Activated T-cell treated with anti-CD3 and anti-CD28 coated beads, Interleukin-2, amount 50 U/mL, for 72 hours (primary cell): ENCODE measurements at places on chromosomes 5 and 9.

- no peak for DNase-seq
- no peaks in the 10 kb centered on the region for H3K36me3 ChIP-seq
- peaks cover 14% of the 10 kb centered on the region for H3K27me3 ChIP-seq
- H3K27ac ChIP-seq = no peak overlapping the region
- no peak overlapping the region for H3K4me3 ChIP-seq
These were observed 138.7 kb downstream of the YTHDC2 start for GRCh38 chr5:113652161-113652560.

DNA sequence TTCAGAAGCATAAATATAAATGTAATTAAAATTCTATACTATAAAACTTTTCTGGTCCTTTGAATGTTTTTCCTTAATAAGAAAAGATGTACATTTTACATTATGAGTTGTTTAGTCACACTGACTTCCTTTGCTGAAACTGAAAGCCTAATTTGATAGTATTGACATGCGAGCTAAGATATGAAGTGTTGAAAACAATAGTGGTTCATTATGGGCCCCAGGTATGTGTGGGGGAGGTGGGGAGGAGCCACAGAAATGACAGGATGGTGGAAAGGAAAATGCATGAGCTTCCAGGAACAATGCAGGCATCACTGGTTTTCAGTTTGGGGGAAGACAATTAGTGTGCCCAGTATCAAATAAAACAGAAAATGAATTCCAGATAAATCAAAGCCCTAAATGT, 35.4 kb upstream of the RLN1 start:
- H3K4me1 ChIP-seq = peaks cover 38% of the 10 kb centered on the region
- peak overlapping the region; percentile 61 for H3K4me3 ChIP-seq
- DNase-seq = peak; percentile 32
- no peaks in the 10 kb centered on the region for H3K36me3 ChIP-seq
- peak overlapping the region; percentile 42 for H3K27ac ChIP-seq

- H3K27ac ChIP-seq = no peak overlapping the region
- DNase-seq = no peak
- no peak overlapping the region for H3K4me3 ChIP-seq
- no peaks in the 10 kb centered on the region for H3K36me3 ChIP-seq
- H3K27me3 ChIP-seq = no peaks in the 10 kb centered on the region
These were observed 432.3 kb upstream of the EDIL3 start for GRCh38 chr5:84816746-84817547.

- H3K27me3 ChIP-seq = peaks cover 32% of the 10 kb centered on the region
- DNase-seq = no peak
- no peak overlapping the region for H3K27ac ChIP-seq
- H3K36me3 ChIP-seq = no peaks in the 10 kb centered on the region
- H3K4me1 ChIP-seq = peaks cover 10% of the 10 kb centered on the region
- H3K4me3 ChIP-seq = peak overlapping the region; percentile 62
These were observed 7.9 kb downstream of the NRARP start for GRCh38 chr9:137294091-137294680.

DNA sequence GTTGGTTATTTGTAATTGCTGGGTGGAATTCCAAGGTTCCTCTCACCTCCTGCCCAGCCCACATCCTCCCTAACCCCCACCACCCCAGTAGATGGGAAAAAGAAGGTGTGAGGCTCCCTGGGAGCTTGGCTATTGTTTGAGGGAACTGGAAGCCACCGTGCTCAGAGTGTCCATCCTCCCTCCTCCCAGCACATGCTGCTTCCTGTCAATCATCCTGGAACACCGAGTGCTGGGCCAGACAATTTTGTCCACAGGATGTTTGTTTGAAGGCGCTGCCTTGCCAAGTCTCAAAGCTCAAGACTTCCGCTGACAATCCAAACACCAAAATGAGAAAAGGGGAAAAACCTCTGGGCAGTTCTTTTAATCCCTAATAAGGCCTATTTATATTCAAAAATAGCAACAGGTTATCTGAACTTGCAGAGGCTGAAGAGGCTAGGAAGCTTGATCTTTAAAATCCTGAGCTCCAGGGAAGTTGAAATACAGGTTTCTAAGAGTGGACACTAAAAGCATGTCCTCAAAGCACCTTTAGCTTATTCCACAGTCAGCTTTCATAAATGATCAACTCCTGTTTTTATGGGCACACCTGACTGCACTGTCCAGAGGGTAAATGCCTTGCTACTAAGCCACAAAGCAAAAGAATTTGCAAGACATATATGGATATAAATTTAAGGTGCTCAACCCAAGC, 286.7 kb downstream of the NFIB start:
- H3K36me3 ChIP-seq = no peaks in the 10 kb centered on the region
- no peaks in the 10 kb centered on the region for H3K4me1 ChIP-seq
- DNase-seq = no peak

DNA sequence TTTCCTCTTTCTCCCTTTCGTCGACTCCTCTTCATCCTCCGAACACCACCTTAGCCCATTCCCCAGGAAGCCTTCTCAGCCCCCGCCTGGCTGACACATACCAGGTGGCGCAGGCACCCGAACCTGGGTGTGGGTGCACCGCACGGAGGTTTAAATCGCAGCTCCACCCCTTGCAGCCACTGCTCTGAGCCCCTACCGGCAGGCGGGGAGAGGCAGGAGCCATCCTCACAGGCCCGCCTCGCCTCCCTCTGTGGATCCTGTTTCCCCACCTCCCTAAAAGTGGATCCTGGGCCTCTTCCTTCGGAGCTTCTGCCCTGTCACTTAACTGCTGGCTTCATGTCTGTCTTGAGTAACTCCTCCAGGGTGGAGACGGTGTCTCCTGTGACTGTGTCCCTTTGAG, 110.7 kb downstream of the OLFM1 start:
- no peaks in the 10 kb centered on the region for H3K4me1 ChIP-seq
- H3K27ac ChIP-seq = no peak overlapping the region
- no peak overlapping the region for H3K4me3 ChIP-seq
- no peak for DNase-seq
- H3K36me3 ChIP-seq = no peaks in the 10 kb centered on the region
- H3K27me3 ChIP-seq = peaks cover 11% of the 10 kb centered on the region
